ENCODE measurements at places on chromosomes 1 and 21. TPM values are rescaled to one million over a fixed set of nuclear protein-coding genes. Genes with fewer than 3 reads are reported as not detected.

The SLC5A9 gene
- 0.97 TPM for total RNA-seq

The SMIM34 gene
- not detected for total RNA-seq

The PRR9 gene
- total RNA-seq: not detected

The C1QB gene
- total RNA-seq: 2,128 TPM

The BSND gene
- total RNA-seq: 0.15 TPM

The MGST3 gene
- 98.8 TPM for total RNA-seq

The TIE1 gene
- 66.8 TPM for total RNA-seq

The CLIC6 gene
- 1.3 TPM for total RNA-seq

The NECTIN4 gene
- not detected for total RNA-seq

The CPLANE2 gene
- total RNA-seq: 7.6 TPM

The CLDN14 gene
- 0.70 TPM for total RNA-seq

- no peaks in the 10 kb centered on the region for H3K36me3 ChIP-seq
- DNase-seq: peak; percentile 72
- no peak overlapping the region for H3K27ac ChIP-seq
- peaks cover 24% of the 10 kb centered on the region for H3K4me1 ChIP-seq
Observed at GRCh38 chr1:103525114-103525606, 339 bp upstream of the RNPC3 start.

GRCh38 chr1:202987922-202988583 is 19.1 kb upstream of the TMEM183A start:
- no peaks in the 10 kb centered on the region for H3K27me3 ChIP-seq
- DNase-seq: no peak
- H3K4me1 ChIP-seq: no peaks in the 10 kb centered on the region
- no peak overlapping the region for H3K27ac ChIP-seq

GRCh38 chr1:20322081-20322824 is 31.6 kb downstream of the VWA5B1 start:
- DNase-seq: no peak
- H3K27ac ChIP-seq: no peak overlapping the region
- H3K27me3 ChIP-seq: no peaks in the 10 kb centered on the region
- peaks cover 5% of the 10 kb centered on the region for H3K4me1 ChIP-seq
- H3K36me3 ChIP-seq: no peaks in the 10 kb centered on the region
- H3K4me3 ChIP-seq: peak overlapping the region; percentile 10

GRCh38 chr1:183568176-183569021 is 21.9 kb downstream of the NCF2 start:
- no peaks in the 10 kb centered on the region for H3K4me1 ChIP-seq
- no peaks in the 10 kb centered on the region for H3K27me3 ChIP-seq
- H3K36me3 ChIP-seq: no peaks in the 10 kb centered on the region
- peak; percentile 83 for DNase-seq
- no peak overlapping the region for H3K4me3 ChIP-seq

GRCh38 chr1:164774819-164775654 is 216.1 kb downstream of the PBX1 start:
- H3K4me1 ChIP-seq: no peaks in the 10 kb centered on the region
- H3K4me3 ChIP-seq: no peak overlapping the region
- DNase-seq: no peak
- no peak overlapping the region for H3K27ac ChIP-seq
- H3K36me3 ChIP-seq: no peaks in the 10 kb centered on the region

- no peaks in the 10 kb centered on the region for H3K27me3 ChIP-seq
- H3K4me1 ChIP-seq: no peaks in the 10 kb centered on the region
- H3K27ac ChIP-seq: no peak overlapping the region
- H3K36me3 ChIP-seq: no peaks in the 10 kb centered on the region
- H3K4me3 ChIP-seq: no peak overlapping the region
- DNase-seq: no peak
Observed at GRCh38 chr1:246037832-246038231, 469.2 kb downstream of the SMYD3 start.

GRCh38 chr21:38858026-38858811 is 52.5 kb downstream of the ETS2 start:
- no peaks in the 10 kb centered on the region for H3K36me3 ChIP-seq
- H3K27ac ChIP-seq: no peak overlapping the region
- H3K4me1 ChIP-seq: peaks cover 10% of the 10 kb centered on the region
- no peak for DNase-seq
- H3K4me3 ChIP-seq: no peak overlapping the region

- no peak overlapping the region for H3K4me3 ChIP-seq
- H3K36me3 ChIP-seq: peaks cover 25% of the 10 kb centered on the region
- H3K4me1 ChIP-seq: peaks cover 46% of the 10 kb centered on the region
- no peak overlapping the region for H3K27ac ChIP-seq
Observed at GRCh38 chr21:43986544-43987451, 25.3 kb upstream of the TRAPPC10 start.

DNA sequence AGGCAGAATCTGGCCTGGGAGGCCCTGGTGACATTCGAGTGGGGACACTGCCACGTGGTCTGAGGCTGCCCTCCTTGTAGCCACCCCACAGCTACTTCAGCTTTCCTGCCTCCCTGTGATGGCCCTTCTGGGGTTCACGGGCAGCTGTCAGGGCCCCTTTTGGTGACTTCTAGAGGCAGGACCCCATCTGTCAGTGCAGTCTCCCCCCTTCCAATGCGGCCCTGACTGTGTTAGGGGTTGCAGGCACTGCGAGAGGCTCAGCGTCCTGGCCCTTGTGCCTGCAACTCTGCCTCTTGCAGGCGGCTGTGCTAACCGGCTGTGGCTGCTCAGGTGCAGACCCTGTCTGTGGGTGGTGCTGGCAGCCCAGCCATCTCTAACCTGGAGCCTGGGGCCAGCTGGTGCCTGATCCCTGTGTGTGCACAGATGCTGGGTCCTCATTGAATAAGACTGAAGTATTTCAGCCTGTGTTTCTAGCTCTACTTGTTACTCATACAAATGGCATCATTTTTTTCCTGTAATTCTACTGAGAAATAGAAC is 62.2 kb downstream of the S100B start:
- H3K4me1 ChIP-seq: no peaks in the 10 kb centered on the region
- H3K27me3 ChIP-seq: no peaks in the 10 kb centered on the region
- H3K27ac ChIP-seq: no peak overlapping the region
- DNase-seq: no peak

DNA sequence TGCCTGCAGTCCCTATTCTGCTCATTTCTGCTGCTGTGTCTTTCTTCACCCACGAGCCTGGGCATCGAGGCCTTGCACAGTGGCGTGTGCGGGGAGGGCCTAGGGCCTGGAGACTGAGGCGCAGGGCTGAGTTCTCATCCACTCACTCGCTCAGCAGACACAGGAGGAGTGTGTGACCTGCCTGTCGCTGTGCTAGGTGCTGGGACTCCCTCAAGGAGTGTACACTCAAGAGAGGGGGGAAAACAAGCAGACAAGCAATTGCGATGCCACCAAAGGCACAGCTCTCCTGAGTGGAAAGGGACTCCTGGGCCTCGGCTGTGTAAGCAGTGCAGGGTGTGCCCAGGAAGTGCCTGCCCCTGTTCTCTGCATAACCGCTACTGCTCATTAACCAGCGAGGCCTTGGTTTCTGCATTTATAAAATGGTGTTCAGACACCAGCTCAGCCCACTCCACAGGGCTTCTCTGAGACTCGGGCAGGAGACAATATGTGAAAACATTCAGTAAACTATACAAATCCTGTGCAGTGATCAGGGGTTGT is 4.2 kb downstream of the RD3 start:
- H3K27ac ChIP-seq: no peak overlapping the region
- H3K36me3 ChIP-seq: no peaks in the 10 kb centered on the region
- H3K4me3 ChIP-seq: no peak overlapping the region
- H3K4me1 ChIP-seq: no peaks in the 10 kb centered on the region
- no peaks in the 10 kb centered on the region for H3K27me3 ChIP-seq

DNA sequence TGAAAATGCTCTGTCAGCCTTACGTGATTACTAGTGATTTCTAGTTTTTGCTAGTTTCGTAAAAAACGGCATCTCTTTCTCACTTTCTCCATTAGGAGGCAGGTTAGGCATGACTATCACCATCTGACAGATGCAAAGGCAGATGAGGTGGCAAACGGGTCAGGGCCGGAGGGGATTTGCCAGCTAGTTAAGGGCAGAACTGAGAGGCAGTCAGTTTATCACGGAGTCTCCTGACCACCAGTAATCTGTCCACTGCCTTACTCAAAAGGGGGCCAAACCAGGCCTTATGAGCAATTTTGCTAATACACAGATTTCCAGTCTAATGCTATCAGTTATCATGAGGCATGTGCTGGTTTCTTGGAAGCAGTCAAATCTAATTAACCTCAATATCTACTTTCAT is 159.3 kb downstream of the TSEN15 start:
- no peak overlapping the region for H3K4me3 ChIP-seq
- H3K27me3 ChIP-seq: no peaks in the 10 kb centered on the region
- no peak overlapping the region for H3K27ac ChIP-seq
- no peaks in the 10 kb centered on the region for H3K36me3 ChIP-seq
- peaks cover 9% of the 10 kb centered on the region for H3K4me1 ChIP-seq

DNA sequence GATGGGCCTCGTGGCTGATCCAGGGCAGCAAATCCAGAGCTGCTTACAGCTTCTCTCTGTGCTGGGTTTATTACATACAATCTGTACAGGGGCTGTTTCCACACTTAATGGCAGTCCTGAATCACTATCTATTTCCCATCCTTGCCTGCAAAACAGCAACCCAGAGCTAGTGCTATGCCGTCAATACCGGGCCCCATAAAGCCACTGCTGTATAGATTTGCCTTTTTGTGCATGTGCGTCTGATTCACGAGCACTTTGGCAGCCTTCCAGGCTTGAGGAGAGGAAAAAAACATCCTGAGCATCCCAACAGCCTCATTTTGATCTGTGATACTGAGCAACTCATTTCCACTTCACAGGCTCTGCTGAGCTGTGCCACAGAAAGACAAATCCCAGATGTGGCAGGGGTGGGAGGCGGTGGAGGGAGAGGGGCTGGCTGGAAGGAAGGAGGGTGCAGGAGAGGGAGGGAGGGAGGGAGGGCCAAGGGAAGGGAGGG is 65.2 kb upstream of the TARBP1 start:
- H3K36me3 ChIP-seq: no peaks in the 10 kb centered on the region
- peak; percentile 36 for DNase-seq
- no peak overlapping the region for H3K4me3 ChIP-seq
- peaks cover 31% of the 10 kb centered on the region for H3K4me1 ChIP-seq

- no peak overlapping the region for H3K27ac ChIP-seq
- no peak overlapping the region for H3K4me3 ChIP-seq
- no peaks in the 10 kb centered on the region for H3K27me3 ChIP-seq
- H3K4me1 ChIP-seq: peaks cover 94% of the 10 kb centered on the region
- H3K36me3 ChIP-seq: no peaks in the 10 kb centered on the region
- DNase-seq: no peak
Observed at GRCh38 chr21:37459575-37459974, 93.0 kb downstream of the DYRK1A start.

DNA sequence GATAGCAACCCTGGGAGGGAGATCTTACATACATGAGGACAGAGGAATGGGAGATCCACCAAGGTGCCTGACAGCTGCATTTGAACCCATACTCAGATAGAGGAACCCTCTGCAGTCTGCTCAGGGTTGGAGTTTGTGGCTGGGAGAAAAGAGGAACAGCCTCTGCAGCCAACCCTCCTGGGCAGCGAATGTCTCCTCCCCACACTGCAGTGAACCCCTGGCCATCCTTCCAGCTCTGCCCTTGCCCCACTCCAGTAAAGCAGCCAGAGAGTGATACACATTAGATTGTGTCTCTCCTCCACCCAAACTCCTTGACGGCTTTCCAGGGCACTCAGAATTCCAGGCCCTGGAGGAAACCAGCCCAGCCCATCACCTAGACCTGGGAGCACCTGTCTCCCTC is 137.7 kb downstream of the RUNX1 start:
- peaks cover 6% of the 10 kb centered on the region for H3K36me3 ChIP-seq
- H3K4me3 ChIP-seq: no peak overlapping the region
- no peaks in the 10 kb centered on the region for H3K27me3 ChIP-seq

- DNase-seq: no peak
- no peaks in the 10 kb centered on the region for H3K27me3 ChIP-seq
- no peak overlapping the region for H3K4me3 ChIP-seq
- H3K4me1 ChIP-seq: no peaks in the 10 kb centered on the region
Observed at GRCh38 chr1:223878598-223879325, 33.0 kb upstream of the TP53BP2 start.

- H3K27me3 ChIP-seq: no peaks in the 10 kb centered on the region
- no peak for DNase-seq
- no peaks in the 10 kb centered on the region for H3K36me3 ChIP-seq
- H3K27ac ChIP-seq: no peak overlapping the region
Observed at GRCh38 chr21:22346576-22346975, 1348.4 kb downstream of the NCAM2 start.

- no peak overlapping the region for H3K4me3 ChIP-seq
- no peak overlapping the region for H3K27ac ChIP-seq
- no peaks in the 10 kb centered on the region for H3K4me1 ChIP-seq
- H3K36me3 ChIP-seq: no peaks in the 10 kb centered on the region
- no peaks in the 10 kb centered on the region for H3K27me3 ChIP-seq
Observed at GRCh38 chr21:34700605-34701004, 31.8 kb downstream of the CLIC6 start.

DNA sequence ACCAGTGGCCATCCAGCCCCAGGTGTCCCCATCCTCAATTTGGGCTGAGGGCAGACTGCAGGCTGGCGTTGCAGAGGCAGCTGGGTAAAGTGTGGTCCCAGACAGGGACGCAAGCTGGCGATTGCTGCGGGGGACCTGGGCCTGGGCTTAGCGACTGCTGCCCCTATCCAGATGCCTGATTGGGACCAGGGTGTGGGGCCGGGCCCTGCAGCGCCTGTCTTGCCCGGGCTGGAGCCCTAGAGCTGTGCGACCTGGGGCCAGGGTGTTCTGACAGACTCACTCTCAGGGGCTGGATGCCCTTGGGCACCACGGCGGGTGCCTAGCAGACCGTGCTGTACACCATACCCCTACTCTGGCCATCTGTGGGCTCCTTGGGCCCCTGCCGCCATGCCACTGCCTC is 16.2 kb upstream of the FAAP20 start:
- H3K36me3 ChIP-seq: no peaks in the 10 kb centered on the region
- no peaks in the 10 kb centered on the region for H3K27me3 ChIP-seq
- no peak overlapping the region for H3K4me3 ChIP-seq
- H3K27ac ChIP-seq: no peak overlapping the region

GRCh38 chr21:20016435-20017005 is 981.7 kb upstream of the NCAM2 start:
- DNase-seq: no peak
- H3K36me3 ChIP-seq: no peaks in the 10 kb centered on the region
- H3K4me3 ChIP-seq: no peak overlapping the region
- no peaks in the 10 kb centered on the region for H3K27me3 ChIP-seq
- H3K27ac ChIP-seq: no peak overlapping the region
- H3K4me1 ChIP-seq: no peaks in the 10 kb centered on the region

- no peak for DNase-seq
- H3K27ac ChIP-seq: no peak overlapping the region
- H3K27me3 ChIP-seq: no peaks in the 10 kb centered on the region
Observed at GRCh38 chr1:98704474-98704873, 43.0 kb downstream of the SNX7 start.

GRCh38 chr1:5333291-5333690 is 658.9 kb downstream of the NPHP4 start:
- DNase-seq: no peak
- no peak overlapping the region for H3K27ac ChIP-seq
- no peaks in the 10 kb centered on the region for H3K27me3 ChIP-seq
- no peak overlapping the region for H3K4me3 ChIP-seq
- H3K36me3 ChIP-seq: no peaks in the 10 kb centered on the region

- H3K4me1 ChIP-seq: peaks cover 11% of the 10 kb centered on the region
- peak; percentile 72 for DNase-seq
- H3K4me3 ChIP-seq: no peak overlapping the region
- no peak overlapping the region for H3K27ac ChIP-seq
Observed at GRCh38 chr1:163174524-163175437, 27.9 kb downstream of the RGS5 start.

GRCh38 chr1:103900005-103900404 is 150.3 kb downstream of the AMY1C start:
- H3K27ac ChIP-seq: no peak overlapping the region
- no peaks in the 10 kb centered on the region for H3K4me1 ChIP-seq
- no peaks in the 10 kb centered on the region for H3K36me3 ChIP-seq
- no peaks in the 10 kb centered on the region for H3K27me3 ChIP-seq
- no peak overlapping the region for H3K4me3 ChIP-seq
- no peak for DNase-seq
